ENCODE measurements at places on chromosomes 1 and 21.

DNA sequence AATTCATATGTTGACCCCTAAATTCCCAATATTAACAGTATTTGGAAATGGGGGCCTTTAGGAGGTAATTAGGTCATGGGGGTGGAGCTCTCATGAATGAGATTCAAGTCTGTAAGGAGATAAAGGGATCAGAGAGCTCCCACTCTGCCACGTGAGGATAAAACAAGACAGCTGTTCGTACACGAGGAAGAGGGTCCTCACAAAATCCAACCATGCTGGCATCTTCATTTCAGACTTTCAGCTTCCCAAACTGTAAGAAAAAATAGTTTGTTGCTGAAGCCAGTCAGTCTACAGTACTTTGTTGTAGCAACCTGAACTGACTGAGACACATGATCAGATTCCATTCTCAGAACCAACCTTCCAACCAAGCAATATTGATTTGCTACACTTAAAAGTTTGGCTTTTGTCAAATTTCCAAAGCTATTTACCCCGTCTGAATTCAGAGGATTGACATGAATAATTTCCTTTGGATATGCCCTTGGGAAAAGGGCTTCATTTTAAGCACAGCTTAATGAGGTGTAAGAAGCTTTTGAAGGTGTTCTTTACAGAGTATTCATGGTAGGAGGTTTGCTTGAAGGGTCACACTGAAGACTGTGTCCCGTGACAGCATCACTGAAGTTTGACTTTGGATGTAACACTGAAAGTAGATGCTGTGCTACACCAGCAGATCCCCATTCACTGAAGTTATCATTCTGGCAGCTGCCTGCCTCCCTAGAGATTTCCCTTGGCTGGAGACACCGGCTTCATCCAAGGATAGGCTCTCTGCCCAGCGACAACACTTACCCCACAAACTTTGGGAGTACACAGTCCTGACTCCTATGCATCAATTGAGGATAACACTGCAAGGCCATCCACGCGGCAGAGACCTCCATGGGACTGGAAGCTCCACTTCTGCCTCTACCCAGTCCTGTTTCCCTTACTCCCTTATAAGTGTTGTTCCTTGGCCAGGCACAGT lies 4.9 kb upstream of the OMA1 start:
- no peak for DNase-seq

GRCh38 chr1:19091196-19091953 lies 118.7 kb downstream of the UBR4 start:
- DNase-seq: no peak

DNA sequence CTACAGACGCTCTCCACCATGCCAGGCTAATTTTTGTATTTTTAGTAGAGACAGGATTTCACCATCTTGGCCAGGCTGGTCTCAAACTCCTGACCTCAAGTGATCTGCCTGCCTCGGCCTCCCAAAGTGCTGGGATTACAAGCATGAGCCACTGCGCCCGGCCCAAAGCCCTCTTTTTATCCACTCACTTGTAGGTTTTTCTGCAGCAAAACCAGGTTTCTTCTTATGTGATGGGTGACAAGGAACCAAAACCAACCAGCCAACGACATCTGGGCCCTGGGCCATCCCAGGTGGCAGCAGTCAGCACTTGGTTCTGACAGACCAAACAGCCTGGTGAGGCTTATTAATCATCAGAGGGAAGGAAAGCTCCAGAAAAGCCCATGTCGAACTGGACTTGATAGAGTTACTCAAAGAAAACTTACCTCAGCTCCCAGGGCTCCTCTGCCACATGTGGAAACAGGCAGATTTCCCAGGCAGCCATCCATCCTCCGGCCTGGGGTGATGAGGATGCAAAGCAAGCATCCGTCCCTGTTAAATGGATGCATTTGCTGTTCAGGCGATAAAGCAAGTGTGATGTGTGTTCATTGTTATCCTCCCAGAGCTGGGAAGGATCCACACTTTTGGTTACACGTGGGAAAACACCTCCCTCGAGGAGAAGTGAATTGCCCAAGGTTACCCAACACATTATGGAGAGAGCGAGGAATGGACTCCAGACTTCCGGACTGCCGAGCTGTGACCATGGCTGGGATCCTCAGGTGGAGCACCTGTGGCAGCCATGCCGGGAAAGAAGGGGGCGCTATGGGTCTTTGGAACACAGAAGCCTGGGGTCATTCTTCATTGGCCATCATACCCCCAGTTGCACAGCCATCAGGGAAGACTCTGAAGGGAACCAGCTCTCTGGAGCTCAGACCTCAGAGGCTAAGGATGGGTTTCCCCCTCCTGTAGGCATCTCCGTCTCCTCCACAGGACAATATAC lies 118.8 kb downstream of the HUNK start:
- DNase-seq: no peak

DNA sequence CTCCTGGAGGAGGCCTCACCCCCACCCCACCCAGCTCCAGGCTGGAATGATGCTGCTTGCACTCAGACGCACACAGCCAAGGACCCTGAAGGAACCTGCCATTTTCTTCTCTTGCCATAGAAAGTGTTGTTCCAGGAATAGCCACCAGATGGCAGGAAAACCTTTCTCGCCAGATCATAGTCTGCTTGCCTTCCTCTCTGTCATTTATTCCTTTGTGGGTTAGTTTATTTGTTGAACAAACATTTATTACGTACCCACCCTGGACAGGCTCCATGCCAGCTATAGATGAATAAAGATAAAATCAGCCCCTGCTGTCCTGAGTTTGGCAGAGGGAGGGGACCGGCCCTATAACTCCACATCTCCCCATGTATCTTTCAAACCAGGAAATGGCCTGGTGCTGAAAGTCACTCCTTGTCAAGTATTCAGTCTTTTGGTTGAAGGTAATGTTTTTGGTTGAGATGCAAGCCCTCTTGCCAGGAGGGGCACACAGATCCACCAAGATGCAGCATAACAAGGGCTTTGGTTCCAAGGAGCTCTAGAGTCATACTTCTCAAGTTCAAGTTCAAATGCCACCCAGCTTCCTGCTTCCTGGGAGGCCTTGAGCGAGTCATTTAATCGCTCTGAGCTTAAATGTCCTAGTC lies 7.0 kb upstream of the KCNC4 start:
- no peak for DNase-seq

DNA sequence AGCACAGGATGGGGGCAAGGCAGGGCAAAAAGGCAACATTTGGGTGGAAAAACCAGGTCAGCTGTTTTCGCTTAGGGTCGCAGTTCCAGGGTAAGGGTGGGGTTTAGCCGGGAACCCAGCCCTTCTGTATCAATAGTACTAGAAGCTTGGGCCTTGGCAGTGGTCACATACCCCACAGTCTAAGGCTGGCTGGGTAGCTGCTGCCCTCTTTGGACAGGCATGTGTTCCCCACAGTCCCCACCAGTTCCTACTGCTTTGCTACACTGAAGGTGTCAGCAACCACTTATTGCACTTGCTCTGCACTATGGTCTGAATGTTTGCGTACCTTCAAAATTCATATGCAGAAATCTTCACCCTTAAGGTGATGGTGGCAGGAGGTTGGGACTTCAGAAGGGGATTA lies 349.8 kb downstream of the LTN1 start:
- DNase-seq: no peak

DNA sequence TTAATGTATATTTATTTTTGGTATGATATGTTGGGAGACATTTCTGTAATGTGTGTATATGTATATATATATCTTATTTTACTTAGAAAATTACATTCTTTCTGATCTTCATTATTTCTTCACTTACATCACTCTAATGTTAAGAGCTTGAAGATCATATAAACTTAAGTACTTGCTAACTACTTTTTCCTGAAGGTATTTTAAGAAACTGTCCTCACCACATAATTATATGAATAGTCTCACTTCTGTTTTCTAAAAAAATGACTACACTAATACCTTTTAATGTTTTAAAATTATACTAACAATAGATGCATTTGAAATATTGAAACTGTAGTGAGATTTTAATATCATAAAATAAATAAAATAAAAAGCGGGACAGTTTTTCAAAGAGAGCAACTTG lies 377.1 kb downstream of the LRRIQ3 start:
- DNase-seq: no peak

- DNase-seq: no peak
These were observed at the start of gene C1orf167 for GRCh38 chr1:11761988-11762406. C1orf167 (plus strand) TSS chr1:11762193; CDS start chr1:11764401, 2,208 bp downstream.

DNA sequence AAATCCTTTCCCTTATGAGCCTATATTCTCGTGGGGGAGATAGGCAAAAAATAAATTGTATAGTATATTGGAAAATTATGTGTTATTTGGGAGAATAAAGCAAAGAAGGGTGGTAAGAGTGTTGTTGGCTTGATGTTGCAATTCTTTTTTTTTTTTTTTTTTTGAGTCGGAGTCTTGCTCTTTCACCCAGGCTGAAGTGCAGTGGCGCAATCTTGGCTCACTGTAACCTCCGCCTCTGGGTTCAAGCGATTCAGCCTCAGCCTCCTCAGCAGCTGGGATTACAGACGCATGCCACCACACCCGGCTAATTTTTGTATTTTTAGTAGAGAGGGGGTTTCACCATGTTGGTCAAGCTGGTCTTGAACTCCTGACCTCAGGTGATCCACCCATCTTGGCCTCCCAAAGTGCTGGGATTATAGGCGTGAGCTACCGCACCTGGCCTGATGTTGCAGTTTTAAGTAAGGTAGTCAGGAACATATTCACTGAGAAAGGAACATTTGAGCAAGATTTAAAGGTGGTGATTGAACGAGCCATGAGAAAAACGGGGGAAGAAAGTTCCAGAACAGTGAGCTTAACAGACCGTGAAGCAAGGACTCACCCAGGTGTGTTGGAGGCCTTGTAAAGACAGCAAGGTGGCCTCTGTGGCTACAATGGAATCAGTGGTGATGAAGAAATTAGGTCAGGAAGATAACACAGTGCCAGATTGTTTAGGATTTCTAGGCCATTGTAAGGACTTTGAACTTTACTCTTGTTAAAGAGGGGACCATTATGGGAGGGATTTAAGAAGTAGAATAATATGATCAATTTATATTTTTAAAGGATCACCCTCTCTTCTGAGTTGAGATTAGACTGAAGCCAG lies 45.8 kb downstream of the RPRD2 start:
- no peak for DNase-seq

Measured in foreskin keratinocyte (primary cell).